ENCODE measurements at places on chromosomes 5 and 9.

GRCh38 chr9:116360016-116360415 lies 206.4 kb downstream of the PAPPA start:
- no peak for DNase-seq

- no peak for DNase-seq
These were observed 25.0 kb downstream of the LMNB1 start for GRCh38 chr5:126801992-126802294.

DNA sequence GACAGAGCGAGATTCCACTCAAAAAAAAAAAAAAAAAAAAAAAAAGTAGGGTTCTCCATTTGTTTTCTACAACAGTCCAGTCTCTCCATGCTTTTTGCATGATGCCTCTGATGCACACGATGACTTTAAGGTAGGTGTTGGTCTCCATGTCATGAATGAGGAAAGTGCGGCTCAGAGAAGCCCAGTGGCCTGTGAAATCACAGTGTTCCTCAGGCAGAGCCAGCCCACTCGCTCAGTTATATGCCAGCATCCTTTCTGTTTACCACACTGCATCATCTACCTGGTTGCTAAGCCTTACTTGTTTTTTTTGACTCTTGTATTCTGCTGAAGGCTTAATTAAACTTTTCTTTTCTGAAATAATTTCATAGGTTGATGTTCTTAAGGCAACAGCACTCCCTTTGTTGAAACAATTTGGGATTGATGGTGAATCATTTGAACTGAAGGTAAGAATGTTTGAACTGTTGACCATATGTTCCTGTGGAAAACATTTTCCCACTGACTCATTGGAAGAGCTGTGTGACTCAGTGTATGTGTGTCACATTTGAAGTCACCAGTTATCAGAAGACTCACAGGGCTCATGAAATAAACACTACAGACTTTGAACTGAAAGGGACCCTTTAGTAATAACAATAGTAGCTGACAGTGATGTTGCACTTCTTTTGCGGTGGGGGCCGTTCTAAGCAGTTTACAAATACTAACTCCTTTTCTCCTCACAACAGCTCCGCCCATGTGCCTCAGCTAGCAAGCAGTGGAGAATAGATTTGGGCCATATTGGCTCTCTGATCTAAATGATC lies 40.2 kb downstream of the RCL1 start:
- no peak for DNase-seq

DNA sequence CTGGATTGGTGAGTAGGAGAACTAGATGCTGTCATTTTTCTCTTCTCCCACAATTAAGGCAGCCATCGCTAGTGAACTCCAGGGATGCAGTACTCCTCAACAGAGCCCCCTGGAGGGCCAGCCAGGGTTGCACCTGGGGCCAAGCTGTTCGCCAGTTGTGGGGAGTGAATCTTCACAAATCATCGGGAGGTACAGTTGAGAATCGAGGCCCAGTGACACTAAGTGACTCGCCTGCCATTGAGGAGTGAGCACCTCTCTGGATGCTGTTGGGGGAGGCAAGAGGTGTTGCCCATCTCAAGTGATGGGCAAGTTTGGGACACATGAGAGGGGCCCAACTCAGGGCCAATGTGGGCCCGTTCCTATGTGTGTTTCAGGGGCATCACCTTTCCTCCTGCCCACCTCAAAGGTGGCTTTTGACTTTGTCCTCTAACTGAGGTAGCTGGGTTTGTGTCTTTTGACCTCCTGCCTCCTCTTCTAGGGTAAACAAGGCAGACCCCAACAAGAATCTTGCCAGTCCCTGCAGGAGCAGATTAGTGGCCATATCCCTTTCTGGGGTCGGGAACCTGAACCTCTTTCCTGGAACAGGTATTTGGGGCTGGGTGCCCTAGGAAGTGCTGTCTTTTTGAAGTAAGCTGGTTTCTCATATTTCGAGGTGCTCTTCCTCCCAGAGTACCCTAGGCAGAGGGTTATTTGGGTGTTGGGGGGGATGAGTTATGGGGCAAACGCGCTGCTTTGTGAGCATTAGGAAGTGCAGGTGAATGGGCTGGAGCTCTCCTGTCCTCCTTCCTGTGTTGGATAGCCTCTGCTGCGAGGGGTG lies 181.2 kb downstream of the MACROH2A1 start:
- no peak for DNase-seq

DNA sequence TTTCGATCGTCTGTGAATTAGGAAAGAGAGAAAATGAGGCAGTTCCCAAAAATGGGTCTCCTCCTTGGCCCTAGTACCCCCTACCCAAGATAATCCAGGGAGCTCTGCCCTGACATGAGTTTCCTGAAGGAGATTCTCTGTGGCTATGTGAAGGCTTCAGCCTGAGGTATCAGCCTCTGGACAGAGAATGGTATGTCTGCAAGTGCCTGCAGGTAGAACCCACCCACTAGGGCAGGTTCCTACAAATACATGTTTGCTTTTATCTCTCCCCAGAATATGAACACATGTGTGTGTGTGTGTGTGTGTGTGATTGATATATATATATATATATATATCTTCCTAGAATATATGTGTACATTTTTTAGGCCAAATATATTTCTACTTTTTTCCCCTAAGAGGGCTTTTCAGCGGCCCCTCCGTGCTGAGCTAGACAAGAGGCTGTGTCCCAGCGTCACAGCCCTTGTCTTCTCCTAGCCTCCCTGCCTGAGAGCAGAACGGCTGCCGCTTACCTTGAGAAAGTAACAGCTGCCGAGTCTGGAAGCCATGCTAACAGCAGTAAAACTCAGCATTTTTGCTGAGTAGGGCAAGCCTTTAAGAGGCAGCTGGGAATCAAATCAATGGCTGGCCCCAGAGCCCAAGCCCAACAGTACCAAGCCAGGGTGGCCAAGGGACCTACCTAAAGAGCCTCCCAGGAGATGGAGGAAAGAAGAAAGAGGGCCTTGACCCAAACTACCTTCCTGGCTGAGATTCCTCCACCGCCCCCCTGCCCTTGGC lies 2.1 kb downstream of the BRINP1 start:
- DNase-seq, result no peak

- no peak for DNase-seq
These were observed 1488.4 kb upstream of the WWC1 start for GRCh38 chr5:166803058-166803457.

DNA sequence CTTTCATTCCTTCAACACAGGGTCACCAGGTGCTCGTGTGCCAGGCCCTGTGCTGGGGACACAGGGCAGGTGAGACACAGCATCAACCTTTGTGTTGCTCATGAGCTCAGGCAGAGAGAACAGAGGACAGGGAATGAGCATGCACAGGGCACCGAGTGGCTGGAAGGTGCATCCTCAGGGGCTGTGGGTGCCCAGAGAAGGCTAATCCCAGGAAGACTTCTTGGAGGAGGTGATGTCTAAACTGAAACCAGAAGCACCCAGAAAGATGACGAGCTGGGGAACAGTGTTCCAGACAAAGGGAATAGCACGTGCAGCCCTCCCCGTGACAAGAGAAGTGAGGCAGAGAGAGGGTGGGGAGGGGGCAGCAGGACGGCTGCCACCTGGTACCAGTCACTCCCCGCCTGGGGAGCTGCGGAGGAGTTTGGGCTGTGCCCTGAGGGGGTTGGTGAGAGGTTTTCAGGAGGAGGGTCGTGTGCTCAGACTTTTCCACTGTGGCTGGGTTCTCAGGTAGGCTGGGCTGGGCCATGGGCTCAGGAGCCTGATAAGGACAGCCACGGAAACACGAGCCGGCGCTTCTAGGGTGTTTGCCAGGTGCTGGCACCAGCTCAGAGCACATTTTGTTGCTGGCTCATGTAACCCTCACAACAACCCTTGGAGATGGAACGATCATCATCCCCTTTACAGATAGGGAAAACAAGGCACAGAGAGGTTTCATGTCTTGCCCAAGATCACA lies 46.0 kb downstream of the HMCN2 start:
- DNase-seq, result no peak

- DNase-seq, result no peak
These were observed 335.0 kb upstream of the KLF4 start for GRCh38 chr9:107824556-107824955.

- DNase-seq, result no peak
These were observed 17.6 kb downstream of the NDUFS6 start for GRCh38 chr5:1818784-1819183.

DNA sequence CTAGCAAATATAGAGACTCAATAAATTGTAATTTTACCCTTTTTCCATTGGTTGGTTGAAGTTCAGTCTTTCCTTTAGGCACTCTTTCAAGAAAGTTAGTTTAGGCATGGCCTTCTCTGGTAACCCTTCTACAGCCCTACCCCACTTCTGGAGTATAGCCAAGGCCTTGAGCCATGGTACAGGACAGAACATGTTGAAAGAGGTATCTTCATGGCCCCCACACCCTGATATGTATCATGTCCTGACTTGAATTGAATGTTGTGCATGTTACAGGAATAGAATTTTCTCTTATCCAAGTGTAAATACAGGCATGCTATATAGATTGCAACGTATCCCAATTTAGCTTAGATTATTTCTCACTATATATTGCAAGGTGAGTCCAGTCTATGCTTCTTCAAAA lies 175.6 kb downstream of the CD180 start:
- DNase-seq, result no peak

- DNase-seq, result no peak
These were observed 191.8 kb downstream of the MELK start for GRCh38 chr9:36764364-36765076.

DNA sequence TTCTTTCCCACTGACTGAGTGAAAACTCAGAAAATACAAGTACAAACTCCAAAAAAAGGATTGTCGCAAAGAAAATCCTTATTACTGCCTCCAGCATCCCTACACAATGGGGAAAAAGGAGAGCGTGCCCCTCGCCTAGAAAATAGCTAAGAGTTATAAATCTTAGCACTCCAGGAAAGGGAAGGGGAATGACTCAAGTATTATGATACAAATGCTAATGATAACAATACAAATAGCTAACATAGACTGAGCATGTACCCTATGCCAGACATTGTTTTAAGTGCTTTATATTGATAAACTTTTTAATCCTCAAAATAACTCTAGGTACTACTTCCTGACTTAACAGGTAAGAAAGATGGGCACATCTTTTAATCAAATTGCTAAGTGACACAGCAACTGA lies 70.8 kb upstream of the VCAN start:
- DNase-seq, result no peak

- no peak for DNase-seq
These were observed 61.0 kb upstream of the ADAMTS2 start for GRCh38 chr5:179406031-179406961.

- no peak for DNase-seq
These were observed 405.3 kb downstream of the TLR4 start for GRCh38 chr9:118109542-118109941.

- peak; percentile 78 for DNase-seq
These were observed 832 bp downstream of the LMBRD2 start for GRCh38 chr5:36150676-36151433.

DNA sequence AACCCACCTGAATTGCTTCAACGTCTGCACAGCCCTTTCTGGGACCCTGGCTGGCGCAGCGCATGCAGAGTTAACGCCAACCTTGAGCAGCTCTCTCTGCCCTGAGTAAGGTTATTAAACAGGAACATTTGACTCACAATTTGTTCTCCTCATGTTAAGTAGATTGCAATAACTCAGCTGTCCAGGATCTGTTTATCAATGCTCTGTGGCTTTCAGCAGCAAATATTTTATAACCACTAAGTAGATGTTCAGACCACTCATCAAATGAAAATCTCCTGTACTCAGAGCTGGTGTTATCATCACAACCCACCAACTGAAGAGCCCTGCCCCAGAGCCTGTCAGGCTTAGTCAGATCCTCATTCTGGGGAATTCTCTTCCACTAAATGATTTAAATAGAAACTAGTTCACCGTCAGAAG lies 403.0 kb downstream of the ZNF608 start:
- DNase-seq, result no peak

DNA sequence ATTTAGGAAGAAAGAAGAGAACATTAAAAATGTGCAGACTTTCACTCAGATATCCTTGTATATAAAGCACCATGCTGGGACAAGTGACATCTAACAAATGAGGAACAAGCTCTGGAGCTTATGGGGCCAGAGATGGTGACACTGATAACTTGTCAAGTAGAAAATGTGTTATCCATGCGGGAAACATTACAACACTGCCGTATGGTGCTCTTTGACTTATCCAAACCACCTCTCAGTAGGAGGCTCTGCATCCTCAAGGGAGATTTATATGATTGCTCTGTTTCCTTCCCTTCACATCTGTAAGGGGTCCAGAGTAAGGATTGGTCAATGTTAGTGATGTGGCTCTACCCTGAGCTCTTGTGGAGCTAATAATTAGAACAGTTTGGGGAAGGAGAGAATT lies 23.5 kb downstream of the KCTD16 start:
- DNase-seq, result no peak

GRCh38 chr5:155275222-155275621 lies 261.7 kb downstream of the KIF4B start:
- no peak for DNase-seq

- DNase-seq, result no peak
These were observed 58.1 kb downstream of the CDO1 start for GRCh38 chr5:115758356-115758755.

GRCh38 chr9:127319366-127320114 lies 55.0 kb downstream of the GARNL3 start:
- no peak for DNase-seq

- no peak for DNase-seq
These were observed 27.8 kb downstream of the CSF1R start for GRCh38 chr5:150058480-150059126.

GRCh38 chr9:134863306-134863902 lies 17.2 kb upstream of the FCN2 start:
- DNase-seq, result no peak

GRCh38 chr9:87805259-87805658 lies 77.4 kb upstream of the SPATA31E1 start:
- DNase-seq, result no peak

DNA sequence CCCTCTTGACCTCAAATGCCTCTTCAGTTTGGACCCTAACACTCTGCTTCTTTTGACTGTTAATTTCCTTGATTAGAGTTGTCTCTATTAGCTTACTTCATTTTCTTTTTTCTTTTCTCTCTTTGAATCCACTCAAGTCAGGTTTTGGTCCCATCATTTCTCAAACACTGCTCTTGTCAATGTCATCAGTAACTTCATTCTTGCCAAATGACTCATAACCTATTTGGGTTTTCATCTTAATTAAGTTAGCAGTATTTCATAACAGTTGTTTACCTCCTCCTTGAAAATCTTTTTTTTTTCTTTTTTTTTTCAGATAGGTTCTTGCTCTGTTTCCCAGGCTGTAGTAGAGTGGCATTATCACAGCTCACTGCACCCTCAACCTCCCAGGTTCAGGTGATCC lies 119.6 kb downstream of the PARP8 start:
- DNase-seq, result no peak

- DNase-seq, result no peak
These were observed 128.4 kb downstream of the EPB41L4A start for GRCh38 chr5:112290691-112291090.

GRCh38 chr5:68476854-68477253 lies 261.3 kb downstream of the PIK3R1 start:
- no peak for DNase-seq

GRCh38 chr5:141733198-141733597 lies 51.2 kb upstream of the ARAP3 start:
- DNase-seq, result no peak

GRCh38 chr9:131358556-131358955 lies 35.3 kb upstream of the PRRC2B start:
- no peak for DNase-seq

GRCh38 chr9:37333288-37333687 lies 89.2 kb upstream of the GRHPR start:
- DNase-seq, result no peak
